ENCODE measurements at places on chromosomes 5 and 9. TPM values are rescaled to one million over a fixed set of nuclear protein-coding genes. Genes with fewer than 3 reads are reported as not detected.

NHP2 gene
- total RNA-seq = 139 TPM

GGTA1 gene
- total RNA-seq = 11.6 TPM

ERBIN gene
- total RNA-seq = 62.6 TPM

CDH9 gene
- not detected for total RNA-seq

ENHO gene
- 2.7 TPM for total RNA-seq

CDC20B gene
- not detected for total RNA-seq

PCDHGB1 gene
- 6.9 TPM for total RNA-seq

MSMP gene
- not detected for total RNA-seq

GRIN3A gene
- total RNA-seq = 0.39 TPM

RNF208 gene
- total RNA-seq = 8.1 TPM

GARIN3 gene
- not detected for total RNA-seq

FGF10 gene
- 16.0 TPM for total RNA-seq

ANKRD34B gene
- not detected for total RNA-seq

FGF1 gene
- total RNA-seq = 131 TPM

All from tibial nerve (tissue), 4 donors.